ENCODE measurements at places on chromosomes 3 and 15.
A peak's percentile ranks its signal among the peaks of the same experiment; 100 is the strongest.

DNA sequence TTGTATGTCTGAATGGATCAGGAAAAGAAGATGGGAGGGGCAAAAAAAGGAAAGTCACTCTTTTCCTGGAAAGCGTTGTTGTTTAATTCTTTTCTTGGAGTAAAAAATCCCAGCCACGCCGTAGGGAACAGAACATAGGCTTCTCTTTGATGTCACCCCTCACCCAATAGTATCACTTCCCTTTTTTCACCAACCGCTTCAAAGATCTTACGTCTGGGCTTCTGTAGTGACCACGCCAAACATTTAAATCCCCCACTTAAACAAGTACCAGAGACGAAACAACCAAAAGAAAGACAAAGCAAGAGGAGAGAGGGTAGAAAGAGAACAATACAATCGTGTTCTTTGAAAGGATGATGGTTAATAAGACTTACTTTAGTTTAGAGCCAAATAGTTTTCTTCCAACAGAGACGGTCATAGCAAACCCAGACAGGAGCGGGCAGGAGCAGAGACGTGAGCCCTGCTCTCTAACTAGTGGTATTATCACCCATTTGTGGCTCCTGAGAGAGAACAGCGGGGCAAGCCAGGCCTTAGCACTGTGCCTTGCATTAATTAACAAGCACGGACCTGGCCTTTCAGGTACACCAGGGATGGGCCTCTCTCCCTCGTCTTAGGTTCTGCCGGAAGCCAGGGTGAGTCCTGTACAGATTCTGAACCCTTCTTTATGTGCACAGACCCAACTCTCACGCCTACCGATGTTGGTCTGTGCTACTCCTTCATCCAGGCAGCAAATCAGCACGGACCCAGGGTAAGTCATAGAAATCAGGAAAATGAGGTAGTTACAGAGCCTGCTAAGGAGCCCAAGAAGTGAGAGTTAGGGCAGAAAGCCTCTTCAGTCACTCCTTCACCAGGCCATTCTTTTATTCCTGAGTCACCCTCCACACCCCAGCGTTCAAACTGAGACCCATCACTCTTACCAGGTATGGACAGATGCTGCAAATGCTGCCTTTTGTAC is 28.2 kb upstream of the BCL6 start:
- no peak for DNase-seq

DNA sequence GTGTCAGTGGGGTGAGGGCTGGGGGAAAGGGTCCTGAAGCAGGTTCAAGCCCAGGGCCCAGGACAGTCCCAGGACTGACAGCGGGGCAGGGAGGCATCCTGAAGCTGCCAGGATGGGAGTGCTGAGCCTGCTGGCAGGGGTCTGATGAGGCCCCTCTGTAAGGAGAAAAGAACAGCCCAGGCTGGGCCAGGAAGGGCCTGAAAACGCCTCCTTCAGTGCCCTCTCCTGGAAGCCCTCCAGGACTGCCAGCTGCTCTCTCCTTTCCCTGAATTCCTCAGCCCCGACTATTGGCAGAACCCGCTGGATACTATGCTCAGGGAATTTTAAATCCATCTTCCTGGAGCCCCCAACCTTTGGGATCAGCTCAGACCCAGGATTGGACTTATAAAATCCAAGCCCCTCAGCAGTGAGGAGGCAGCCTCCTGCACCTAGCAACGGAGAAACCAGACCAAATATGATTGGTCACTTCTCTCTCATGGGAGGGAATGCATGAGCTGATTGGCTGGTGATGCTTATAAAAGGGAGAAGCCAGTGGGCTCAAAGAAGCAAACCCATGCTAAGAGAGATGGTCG is 203.5 kb upstream of the LINGO1 start:
- peak; percentile 75 for DNase-seq

DNA sequence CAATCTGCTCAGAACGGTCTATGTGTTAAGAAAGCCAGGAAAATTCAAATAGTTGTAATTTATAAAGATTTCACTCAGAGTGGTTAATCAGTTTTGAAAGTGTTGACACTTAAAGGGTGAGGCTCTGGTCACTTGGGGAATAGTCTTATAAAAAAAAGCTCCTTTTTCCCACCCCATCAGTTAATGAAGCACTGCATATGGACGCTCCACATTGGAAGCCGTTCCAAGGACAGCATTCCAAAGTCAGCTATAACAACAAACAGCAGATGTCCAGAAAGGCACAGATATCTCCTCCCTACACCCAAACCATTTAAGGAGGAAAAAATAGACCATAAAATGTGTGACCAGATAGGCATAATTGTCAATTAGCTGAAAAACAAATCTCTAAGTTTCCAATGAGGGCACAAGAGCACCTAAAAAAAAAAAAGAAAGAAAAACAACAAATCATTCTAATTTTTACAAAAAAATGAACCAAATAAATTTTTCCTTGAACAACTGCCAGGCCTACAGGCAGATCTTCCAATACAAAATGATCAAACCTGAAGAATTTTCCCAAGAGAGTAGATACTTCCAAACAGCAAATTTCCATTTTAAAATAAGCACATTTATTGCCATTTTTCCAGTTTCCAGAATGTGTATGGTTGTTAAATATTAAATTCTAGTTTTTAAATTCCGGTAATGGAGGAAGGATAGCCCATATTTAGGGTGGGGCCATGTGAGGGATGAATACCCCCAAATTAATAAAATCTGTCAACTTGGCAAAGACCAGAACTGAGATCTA is 198.3 kb downstream of the ERC2 start:
- DNase-seq = no peak

GRCh38 chr3:57199895-57200297 is at the start of gene HESX1:
Gene HESX1 (minus strand): TSS chr3:57199978. CDS start chr3:57199918, 60 bp downstream.
- no peak for DNase-seq

GRCh38 chr3:67723863-67724262 is 69.5 kb upstream of the SUCLG2 start:
- no peak for DNase-seq

Measured in AG08395 (cell line).